Urinary bladder (tissue), 4 donors: ENCODE measurements at places on chromosomes 3 and 15. TPM values are rescaled to one million over a fixed set of nuclear protein-coding genes. Genes with fewer than 3 reads are reported as not detected.

SLC30A4 gene
- 5.4 TPM for polyA plus RNA-seq

DNA sequence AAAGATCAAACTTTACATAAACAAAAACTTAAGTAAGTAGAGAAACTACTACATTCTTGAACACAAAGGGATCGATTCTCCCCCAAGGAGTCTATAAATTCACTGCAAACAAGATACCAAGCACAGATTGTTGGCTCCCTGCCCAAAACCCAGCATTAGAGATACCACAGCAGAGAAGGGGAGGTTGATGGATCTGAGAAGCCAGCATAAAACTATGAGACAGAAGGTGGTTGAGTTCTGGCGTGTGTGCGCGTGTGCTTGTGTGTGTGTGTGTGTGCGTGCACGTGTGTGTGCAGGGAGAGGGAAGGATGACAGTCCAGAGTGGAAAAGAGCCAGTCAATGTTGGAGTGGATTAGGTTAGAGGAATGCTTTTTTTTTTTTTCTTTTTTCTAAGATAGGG, 143.2 kb upstream of the PRR20G start:
- DNase-seq: peak; percentile 14

DNA sequence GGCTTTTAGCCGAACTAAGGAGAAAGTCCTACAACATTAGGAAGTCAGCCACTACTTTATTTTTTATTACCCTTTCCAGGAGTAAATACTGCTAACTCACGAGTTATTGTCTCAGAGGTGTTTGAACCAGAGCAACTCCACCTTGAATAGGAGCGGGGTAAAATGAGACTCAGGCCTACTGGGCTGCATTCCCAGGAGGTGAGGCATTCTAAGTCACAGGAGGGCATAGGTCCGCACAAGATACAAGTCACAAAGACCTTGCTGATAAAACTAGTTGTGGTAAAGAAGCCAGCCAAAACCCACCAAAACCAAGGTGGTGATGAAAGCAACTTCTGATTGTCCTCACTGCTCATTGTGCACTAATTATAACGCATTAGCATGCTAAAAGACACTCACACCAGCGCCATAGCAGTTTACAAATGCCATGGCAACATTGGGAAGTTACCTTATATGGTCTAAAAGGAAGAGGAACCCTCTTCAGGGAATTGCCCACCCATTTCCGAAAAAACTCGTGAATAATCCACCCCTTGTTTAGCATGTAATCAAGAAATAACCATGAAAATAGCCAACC, 555.9 kb downstream of the IGSF11 start:
- DNase-seq: no peak

GRCh38 chr3:30428251-30428650, 178.2 kb upstream of the TGFBR2 start:
- no peak for DNase-seq

GRCh38 chr3:20100151-20100550, 59.9 kb downstream of the KAT2B start:
- DNase-seq: no peak

DAZL gene
- polyA plus RNA-seq: not detected

DNA sequence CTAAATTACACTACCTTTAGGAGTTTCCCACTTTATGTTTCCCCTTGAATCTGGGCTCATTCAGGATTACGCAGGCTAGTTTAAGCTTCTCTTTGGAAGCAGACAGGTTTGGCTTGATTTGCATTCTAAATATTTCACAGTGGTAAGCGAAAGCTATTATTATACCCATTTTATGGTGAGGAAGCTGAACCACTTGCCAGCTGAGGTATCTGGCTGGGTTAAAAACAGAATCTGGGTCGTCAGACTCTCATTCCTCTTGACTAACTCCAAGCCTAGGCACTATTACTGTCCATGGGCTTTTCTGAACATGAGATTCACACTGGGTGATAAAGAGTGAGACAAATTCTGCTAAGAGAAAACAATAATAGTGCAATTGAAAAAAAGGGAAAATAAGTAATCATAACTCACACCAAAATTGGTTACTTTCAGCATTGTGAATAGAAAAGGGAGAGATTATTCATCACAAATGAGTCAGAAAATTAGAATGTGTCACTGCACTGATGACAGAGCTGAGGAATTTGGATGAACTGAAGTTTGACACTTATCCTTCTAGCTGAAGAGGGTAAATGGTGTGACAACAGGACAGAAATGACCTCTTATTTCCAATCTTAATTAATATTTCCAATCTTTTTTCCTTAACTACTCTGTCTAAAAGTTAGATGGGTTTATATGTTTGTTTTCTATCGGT, 211.3 kb downstream of the TIGIT start:
- DNase-seq: no peak

DNA sequence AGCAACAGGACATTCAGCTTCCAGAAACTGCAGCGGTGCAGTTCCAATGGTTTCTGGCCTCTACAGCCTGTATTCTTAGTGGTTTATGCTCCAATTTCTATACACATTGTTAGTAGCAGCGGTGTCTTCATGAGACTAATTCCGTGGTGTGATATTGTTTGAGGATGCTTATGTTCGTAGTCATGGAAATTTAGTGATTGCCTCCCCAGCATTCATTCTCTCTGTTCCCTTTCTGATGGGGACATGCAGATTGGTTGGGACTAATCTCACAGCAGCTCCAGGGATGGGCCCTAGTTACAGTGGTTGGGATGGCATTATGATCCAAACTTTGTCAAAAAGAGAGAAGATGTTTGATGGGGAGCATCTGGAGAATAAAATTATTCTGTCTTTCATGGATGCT, 208.6 kb downstream of the CD47 start:
- no peak for DNase-seq

- no peak for DNase-seq
Measured at GRCh38 chr15:28960979-28961378, 75.2 kb downstream of the APBA2 start.

GRCh38 chr3:42114130-42114725, 23.1 kb downstream of the TRAK1 start:
- DNase-seq: no peak
